T-cell (primary cell): ENCODE measurements at places on chromosomes 3 and 15.

DNA sequence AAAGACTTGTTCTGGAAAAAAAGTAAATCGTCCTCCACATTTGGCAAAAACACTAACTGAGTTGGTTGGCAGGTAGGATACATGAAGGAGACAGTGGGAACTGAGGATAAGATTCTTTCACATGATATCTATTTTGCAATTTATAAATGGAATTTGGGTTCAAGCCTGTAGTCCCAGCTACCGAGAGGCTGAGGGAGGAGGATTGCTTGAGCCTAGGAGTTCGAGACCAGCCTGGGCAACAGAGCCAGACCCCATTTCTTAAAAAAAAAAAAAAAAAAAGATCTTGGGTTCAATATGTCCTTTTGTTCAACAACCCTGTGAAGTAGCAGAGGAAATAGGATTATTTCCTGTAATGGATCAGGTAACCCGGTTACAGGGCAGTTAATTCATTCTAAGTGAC, 35.7 kb upstream of the CFAP161 start:
- H3K36me3 ChIP-seq, result no peaks in the 10 kb centered on the region
- H3K4me1 ChIP-seq, result peaks cover 9% of the 10 kb centered on the region
- H3K27me3 ChIP-seq, result peaks cover 39% of the 10 kb centered on the region
- no peak overlapping the region for H3K27ac ChIP-seq

DNA sequence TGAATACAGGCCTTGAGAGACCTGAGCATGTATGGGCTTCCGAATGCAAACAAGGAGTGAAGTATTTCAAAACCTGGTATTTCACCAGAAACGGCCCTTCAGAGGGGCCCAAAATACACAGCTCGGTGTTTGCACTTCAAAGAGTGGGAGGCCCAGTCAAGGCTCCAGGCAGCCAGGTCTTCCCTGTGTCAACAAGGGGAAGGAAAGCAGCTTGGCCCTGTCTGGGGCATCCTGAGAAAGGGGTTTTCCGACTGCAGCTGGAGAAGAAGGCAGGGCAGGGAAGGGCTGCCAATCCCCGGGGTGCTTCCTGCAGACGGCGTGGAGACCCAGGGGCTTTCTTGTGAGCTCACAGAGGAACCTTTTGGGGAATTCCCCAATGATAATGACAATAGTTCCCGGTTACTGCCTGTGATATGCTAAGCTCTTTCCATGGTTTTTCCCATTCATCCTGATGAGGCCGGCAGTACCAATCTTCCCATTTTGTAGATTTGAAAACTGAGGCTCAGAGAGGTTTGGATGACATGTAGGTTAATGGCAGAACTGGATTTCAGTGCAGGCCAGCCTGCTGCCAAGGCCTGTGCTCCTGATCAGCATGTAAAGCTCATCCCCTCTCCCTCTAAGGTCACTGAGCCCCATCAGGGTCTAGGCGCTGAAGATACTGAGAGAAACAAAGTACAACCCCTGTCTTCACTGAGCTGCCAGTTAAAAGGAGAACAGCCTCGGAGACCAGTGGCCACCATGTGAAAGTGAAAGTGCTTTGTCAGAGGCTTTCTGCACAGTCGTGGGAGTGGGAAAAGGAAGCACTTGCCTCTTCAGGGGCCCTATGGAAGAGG, 43.0 kb upstream of the TLE3 start:
- peak; percentile 10 for DNase-seq
- no peak overlapping the region for H3K27ac ChIP-seq
- peaks cover 27% of the 10 kb centered on the region for H3K4me1 ChIP-seq
- H3K4me3 ChIP-seq, result peak overlapping the region; percentile 15

GRCh38 chr3:59339818-59340217, 290.0 kb upstream of the CFAP20DC start:
- H3K36me3 ChIP-seq, result no peaks in the 10 kb centered on the region
- H3K27ac ChIP-seq, result no peak overlapping the region
- DNase-seq, result no peak

- no peak for DNase-seq
- no peaks in the 10 kb centered on the region for H3K36me3 ChIP-seq
- no peaks in the 10 kb centered on the region for H3K27me3 ChIP-seq
- no peak overlapping the region for H3K27ac ChIP-seq
Observed at GRCh38 chr3:71513515-71513914, 70.0 kb downstream of the FOXP1 start.

DNA sequence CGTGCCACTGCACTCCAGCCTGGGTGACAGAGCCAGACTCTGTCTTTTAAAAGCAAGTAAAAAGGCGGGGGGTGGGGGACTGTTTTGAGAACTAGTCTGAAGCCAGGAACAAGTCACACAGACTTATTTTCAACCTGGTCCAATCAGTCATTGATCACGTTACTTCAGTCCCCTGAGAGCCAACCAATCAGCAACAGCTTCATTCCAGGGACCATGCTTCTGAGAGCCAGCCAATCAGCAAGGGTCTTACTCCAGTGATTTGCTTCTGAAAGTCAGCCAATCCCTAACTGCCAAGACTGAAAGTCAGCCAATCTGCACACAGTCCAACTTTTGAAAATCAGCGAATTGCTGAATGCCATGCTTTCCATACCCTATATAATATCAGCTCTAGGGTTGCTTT, 48.6 kb upstream of the C15orf39 start:
- no peak overlapping the region for H3K27ac ChIP-seq
- DNase-seq, result no peak
- H3K4me1 ChIP-seq, result peaks cover 4% of the 10 kb centered on the region
- H3K36me3 ChIP-seq, result no peaks in the 10 kb centered on the region

GRCh38 chr15:36108541-36108940, 470.9 kb upstream of the CDIN1 start:
- no peak overlapping the region for H3K27ac ChIP-seq
- H3K36me3 ChIP-seq, result no peaks in the 10 kb centered on the region
- H3K4me1 ChIP-seq, result no peaks in the 10 kb centered on the region
- no peak overlapping the region for H3K4me3 ChIP-seq
- no peaks in the 10 kb centered on the region for H3K27me3 ChIP-seq

DNA sequence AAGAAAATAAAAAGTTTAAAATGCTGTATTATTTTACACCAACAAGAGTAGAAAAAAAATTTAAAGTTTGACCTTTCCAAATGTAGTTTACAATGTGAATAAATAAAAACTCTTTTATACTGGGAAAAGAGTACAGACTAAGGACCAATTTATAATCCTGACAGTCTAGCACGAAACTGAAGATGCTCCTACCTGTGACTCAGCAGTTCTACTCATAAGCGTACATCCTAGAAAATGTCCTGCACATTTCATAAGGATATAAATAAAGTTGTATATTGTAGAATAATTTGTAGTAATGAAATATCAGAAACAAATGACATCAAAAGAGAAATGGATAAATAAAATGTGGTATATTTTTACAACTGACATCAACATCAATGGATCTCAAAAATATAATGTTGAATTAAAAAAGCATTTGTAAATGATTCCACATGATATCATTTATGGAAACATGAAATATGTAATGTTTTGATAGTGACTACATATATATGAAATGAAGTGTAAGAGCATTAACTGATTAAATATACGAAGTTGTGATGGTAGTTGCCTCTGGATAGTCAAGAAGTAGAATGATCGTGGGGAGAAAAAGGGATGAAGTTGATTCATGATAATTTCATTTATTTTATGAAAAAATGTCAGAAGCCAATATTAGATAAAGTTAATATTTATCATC, 161.3 kb upstream of the CBLB start:
- no peak for DNase-seq
- H3K27me3 ChIP-seq, result no peaks in the 10 kb centered on the region
- no peaks in the 10 kb centered on the region for H3K4me1 ChIP-seq
- H3K36me3 ChIP-seq, result no peaks in the 10 kb centered on the region
- H3K4me3 ChIP-seq, result no peak overlapping the region

DNA sequence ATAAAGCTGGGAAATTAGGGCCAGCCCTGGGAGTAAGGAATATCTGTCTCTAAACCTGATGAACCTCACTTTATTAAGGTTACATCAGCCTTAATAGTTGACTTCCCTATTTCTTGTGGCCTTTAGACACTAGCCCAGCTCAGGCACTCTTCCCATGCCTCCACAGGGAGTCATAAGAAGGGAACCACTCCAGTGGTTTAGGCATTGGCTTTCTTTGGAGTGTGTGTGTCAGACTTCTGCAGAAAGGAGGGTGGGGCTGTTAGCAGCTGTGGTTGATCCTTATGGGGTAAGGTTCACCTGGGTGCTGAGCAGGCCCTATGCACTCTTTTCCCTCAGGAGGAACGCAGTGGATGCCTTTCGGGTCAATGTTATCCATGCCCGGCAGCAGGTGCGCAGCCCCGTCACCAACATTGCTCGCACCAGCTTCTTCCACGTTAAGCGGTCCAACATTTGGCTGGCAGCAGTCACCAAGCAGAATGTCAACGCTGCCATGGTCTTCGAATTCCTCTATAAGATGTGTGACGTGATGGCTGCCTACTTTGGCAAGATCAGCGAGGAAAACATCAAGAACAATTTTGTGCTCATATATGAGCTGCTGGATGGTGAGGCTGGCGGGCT, 4.0 kb downstream of the AP2M1 start:
- H3K27me3 ChIP-seq, result no peaks in the 10 kb centered on the region
- peaks cover 30% of the 10 kb centered on the region for H3K36me3 ChIP-seq
- no peak overlapping the region for H3K4me3 ChIP-seq
- H3K27ac ChIP-seq, result no peak overlapping the region
- no peak for DNase-seq

- H3K4me1 ChIP-seq, result no peaks in the 10 kb centered on the region
- DNase-seq, result no peak
- H3K27me3 ChIP-seq, result no peaks in the 10 kb centered on the region
- H3K4me3 ChIP-seq, result no peak overlapping the region
- peaks cover 5% of the 10 kb centered on the region for H3K36me3 ChIP-seq
Observed at GRCh38 chr15:90979582-90979981, 14.8 kb downstream of the PRC1 start.

- no peaks in the 10 kb centered on the region for H3K36me3 ChIP-seq
- H3K4me3 ChIP-seq, result no peak overlapping the region
- no peak overlapping the region for H3K27ac ChIP-seq
- DNase-seq, result no peak
- H3K4me1 ChIP-seq, result no peaks in the 10 kb centered on the region
- H3K27me3 ChIP-seq, result no peaks in the 10 kb centered on the region
Observed at GRCh38 chr3:71646971-71647370, 63.4 kb upstream of the FOXP1 start.

- no peaks in the 10 kb centered on the region for H3K27me3 ChIP-seq
- no peak for DNase-seq
- H3K4me3 ChIP-seq, result no peak overlapping the region
Observed at GRCh38 chr3:197394464-197395321, 96.3 kb upstream of the DLG1 start.

GRCh38 chr3:3443482-3443881, 264.0 kb upstream of the CRBN start:
- H3K36me3 ChIP-seq, result no peaks in the 10 kb centered on the region
- H3K27ac ChIP-seq, result no peak overlapping the region
- no peaks in the 10 kb centered on the region for H3K4me1 ChIP-seq
- H3K27me3 ChIP-seq, result no peaks in the 10 kb centered on the region
- DNase-seq, result no peak

DNA sequence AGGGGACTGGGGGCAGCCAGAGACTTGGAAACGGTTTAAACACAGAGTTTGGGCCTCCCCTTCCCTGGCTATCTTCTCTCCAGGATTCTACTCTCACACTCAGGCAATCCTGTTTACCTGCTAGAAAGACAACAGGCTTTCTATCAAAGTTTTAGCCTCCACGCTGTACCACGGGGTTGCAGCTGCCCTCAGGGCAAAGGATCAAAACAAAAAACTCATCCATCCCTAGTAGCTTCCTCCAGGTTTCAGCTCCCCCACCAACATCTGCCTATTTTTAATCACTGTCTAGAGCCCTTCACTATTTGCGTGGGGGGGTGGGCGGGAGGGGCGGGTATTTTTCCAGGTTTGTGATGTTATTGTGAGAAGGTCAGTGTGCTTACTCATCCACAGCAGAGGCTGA, 286.8 kb upstream of the TRIM42 start:
- no peaks in the 10 kb centered on the region for H3K4me1 ChIP-seq
- no peak overlapping the region for H3K27ac ChIP-seq
- H3K27me3 ChIP-seq, result no peaks in the 10 kb centered on the region
- no peak for DNase-seq
- no peak overlapping the region for H3K4me3 ChIP-seq
- H3K36me3 ChIP-seq, result no peaks in the 10 kb centered on the region

GRCh38 chr15:35673093-35673684, 127.2 kb upstream of the DPH6 start:
- H3K36me3 ChIP-seq, result no peaks in the 10 kb centered on the region
- H3K4me3 ChIP-seq, result no peak overlapping the region
- no peaks in the 10 kb centered on the region for H3K4me1 ChIP-seq
- no peaks in the 10 kb centered on the region for H3K27me3 ChIP-seq
- H3K27ac ChIP-seq, result no peak overlapping the region

- no peaks in the 10 kb centered on the region for H3K36me3 ChIP-seq
- DNase-seq, result no peak
- H3K27me3 ChIP-seq, result peaks cover 54% of the 10 kb centered on the region
- no peak overlapping the region for H3K27ac ChIP-seq
- H3K4me1 ChIP-seq, result no peaks in the 10 kb centered on the region
Observed at GRCh38 chr15:91100814-91101607, 954 bp downstream of the SV2B start.

- H3K27ac ChIP-seq, result no peak overlapping the region
- no peaks in the 10 kb centered on the region for H3K27me3 ChIP-seq
- no peak overlapping the region for H3K4me3 ChIP-seq
- no peaks in the 10 kb centered on the region for H3K36me3 ChIP-seq
Observed at GRCh38 chr15:93859176-93859575, 372.2 kb upstream of the MCTP2 start.

DNA sequence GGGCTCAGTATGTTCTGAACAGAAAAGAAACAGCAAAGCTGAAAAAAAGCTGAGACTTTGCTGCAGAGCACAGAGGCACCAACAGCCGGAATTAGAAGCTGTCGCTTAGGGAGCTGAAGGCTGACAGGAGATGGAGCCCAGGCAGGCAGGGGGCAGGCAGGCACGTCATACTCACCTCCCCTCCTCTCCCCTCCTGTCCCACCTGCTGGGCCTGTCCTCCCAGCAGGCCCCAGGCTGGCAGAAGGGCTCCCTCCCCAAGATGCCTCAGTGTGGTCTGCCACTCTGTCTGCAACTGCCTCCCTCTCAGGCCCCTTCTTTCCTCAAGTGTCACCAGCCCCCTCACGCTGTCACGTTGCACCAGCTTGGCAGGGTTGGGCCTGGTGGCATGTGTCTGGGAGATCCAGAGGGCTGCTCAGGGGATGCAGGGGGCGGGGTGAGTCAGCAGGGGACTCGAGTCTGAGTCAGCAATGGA, 3.2 kb upstream of the ANKRD63 start:
- H3K36me3 ChIP-seq, result peaks cover 35% of the 10 kb centered on the region
- H3K27ac ChIP-seq, result no peak overlapping the region
- no peak overlapping the region for H3K4me3 ChIP-seq
- peaks cover 19% of the 10 kb centered on the region for H3K27me3 ChIP-seq
- H3K4me1 ChIP-seq, result no peaks in the 10 kb centered on the region

- no peak for DNase-seq
- H3K4me3 ChIP-seq, result no peak overlapping the region
- H3K27me3 ChIP-seq, result no peaks in the 10 kb centered on the region
- H3K36me3 ChIP-seq, result no peaks in the 10 kb centered on the region
- no peak overlapping the region for H3K27ac ChIP-seq
- H3K4me1 ChIP-seq, result no peaks in the 10 kb centered on the region
Observed at GRCh38 chr3:8593021-8593827, 51.4 kb downstream of the SSUH2 start.

DNA sequence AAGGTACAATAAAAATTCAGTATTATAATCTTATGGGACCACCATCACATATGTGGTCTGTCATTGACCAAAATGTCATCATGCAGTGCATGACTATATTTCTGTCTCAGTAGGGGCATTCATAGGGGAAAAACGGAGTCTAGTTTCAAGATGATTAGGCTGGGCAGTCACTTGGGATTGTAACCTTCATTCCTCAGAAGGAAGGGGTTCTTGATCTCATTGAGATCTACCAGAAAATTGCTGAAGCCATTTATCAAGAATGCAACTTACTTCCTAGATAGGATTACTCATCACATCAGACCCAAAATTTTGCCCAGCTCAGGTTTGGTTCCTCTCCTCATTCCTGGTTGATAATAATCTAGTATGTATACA, 37.3 kb downstream of the BTD start:
- H3K4me1 ChIP-seq, result peaks cover 8% of the 10 kb centered on the region
- no peaks in the 10 kb centered on the region for H3K27me3 ChIP-seq
- DNase-seq, result no peak
- no peak overlapping the region for H3K4me3 ChIP-seq
